ENCODE measurements at places on chromosomes 11 and 22. TPM values are rescaled to one million over a fixed set of nuclear protein-coding genes. Genes with fewer than 3 reads are reported as not detected.

DNA sequence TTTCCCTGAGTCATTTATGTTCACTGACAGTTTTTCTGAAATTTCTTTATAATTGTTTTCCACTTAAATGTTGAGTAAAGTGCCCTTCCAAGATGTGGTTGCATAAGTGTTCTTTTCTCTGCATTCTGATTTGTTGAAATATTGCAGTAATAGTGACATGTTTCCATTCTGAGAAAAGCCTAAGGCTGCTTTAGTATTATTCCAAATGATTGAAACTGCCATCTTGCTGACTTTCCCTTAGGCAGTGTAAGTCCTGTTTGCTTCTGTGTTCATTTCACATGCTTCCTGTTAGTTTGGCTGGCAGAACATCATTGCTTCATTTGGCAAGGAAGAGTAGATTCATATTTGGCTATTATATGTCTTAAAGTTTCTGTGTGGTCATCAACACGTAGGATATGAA, 146.5 kb downstream of the ELP4 start:
- DNase-seq: no peak

DNA sequence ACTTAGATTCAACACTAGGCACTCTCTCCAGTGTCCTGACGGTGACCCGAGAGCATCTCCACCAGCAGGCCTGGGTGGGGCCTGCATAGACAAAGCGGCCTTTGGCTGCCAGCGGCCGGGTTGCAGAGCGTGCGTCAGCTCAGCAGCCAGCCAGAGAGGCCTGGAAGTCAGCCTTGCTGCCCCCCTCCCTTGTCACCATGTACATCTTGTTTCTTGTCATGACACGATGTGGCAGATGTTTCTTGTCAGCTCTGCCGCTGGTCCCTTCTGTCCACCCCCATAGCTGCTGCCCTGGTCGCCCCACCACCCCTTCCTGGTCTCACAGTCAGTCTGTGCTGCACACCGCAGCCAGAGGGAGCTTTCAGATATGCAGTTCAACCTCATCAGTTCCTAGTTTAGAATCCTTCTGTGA, 33.1 kb upstream of the CBX7 start:
- DNase-seq: no peak

DNA sequence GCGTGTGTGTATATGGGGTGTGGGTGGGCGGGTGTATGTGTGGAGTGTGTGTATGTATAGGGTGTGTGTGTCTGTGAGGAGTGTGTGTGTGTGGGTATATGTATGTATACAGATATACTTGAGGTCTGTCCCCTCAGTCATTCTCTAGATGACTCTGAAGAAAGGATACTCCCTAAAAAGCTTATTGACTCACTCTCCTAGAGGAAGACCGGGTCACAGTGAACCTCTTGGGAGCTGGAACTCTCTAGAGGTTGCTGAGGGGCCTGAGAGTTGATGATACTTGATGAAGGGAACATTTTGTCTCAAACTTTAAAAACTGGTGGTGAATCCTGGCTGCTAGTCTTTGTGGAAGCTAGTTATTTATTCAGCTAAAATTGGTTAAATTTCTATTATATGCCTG, 15.1 kb downstream of the STX3 start:
- no peak for DNase-seq

- no peak for DNase-seq
Observed at GRCh38 chr11:7485186-7486097, at the start of gene OLFML1. OLFML1 (plus strand) TSS chr11:7485506; CDS start chr11:7485876, 370 bp downstream.

DNA sequence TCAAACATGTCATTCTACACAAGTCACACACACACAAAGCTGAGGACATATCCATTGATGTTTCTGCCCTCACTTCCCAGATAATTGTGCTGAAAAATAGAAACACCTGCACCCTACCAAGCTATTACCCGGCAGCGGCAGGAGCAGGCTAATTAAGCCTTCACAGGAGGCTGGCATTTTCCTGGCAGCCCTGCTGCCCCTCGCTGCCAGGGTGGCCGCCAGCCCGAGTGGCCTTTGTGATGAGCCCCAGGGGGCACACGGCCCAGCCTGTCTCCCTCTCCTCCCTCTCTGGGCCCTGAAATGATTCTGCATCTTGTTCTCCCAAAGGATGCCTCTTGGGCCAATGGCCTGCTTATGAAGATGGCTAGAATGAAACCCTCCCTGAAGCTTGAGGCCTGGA, 76.2 kb upstream of the TP53I11 start:
- DNase-seq: no peak

DNA sequence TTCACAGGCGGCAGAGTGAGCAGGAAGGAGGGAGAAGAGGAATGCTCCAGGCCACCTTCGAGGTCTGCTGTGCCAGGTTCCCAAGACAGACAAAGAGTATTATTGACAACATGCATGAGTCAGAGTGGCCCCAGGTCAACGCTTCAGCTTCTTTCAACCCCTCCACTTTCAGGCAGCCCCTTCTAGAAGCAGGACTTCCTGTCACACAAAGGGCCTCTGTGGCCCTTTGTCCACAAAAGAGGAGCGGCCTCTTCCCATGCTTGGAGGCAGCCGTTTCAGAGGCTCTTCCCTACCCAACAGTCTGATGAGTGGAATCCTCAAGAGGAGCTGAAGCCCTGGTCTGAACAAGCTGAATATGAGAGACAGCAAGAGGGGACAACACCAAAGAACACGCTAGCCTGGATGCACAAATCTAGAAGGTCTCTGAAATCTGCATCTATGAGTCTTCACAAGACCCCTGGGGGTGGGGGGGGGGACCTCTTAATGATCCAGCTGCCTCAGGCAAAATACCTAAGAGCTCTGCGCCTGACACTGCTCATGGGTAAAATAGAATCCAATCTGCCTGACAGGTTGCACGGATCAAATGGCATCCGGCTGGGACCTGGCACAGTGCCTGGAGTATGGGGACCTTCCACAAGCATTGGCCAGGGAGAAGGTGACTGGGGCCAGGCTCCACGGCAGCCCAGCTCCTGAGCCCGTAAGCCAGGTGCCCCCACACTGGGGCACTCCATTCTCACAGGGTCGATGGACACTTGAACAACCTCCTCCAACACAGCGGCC, 67.5 kb downstream of the PACSIN2 start:
- no peak for DNase-seq

GRCh38 chr11:95100191-95100648, 10.6 kb downstream of the ENDOD1 start:
- no peak for DNase-seq

DNA sequence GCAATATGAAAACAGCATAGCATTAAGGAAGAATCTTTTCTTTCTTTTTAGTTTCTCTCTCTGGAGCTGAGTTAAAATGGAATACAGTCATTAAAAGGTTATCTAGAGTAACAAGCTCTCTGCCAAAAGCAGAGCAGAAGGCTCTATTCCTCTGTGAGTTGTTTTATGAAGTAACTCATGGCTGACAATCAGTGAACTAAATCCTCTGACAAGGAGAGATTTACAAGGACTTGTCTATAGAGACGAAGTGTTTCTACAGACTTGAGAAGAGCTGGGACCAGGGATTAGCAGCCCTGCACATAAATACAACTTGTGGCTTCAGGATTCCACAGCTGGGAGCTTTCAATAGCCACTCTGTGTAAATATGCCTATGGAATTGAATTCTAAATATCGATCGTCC, 192.5 kb upstream of the RAG2 start:
- no peak for DNase-seq

GRCh38 chr11:67054836-67055523, 1.7 kb upstream of the RHOD start:
- no peak for DNase-seq

GRCh38 chr11:94907226-94907625, 66.1 kb downstream of the CWC15 start:
- DNase-seq: no peak

DNA sequence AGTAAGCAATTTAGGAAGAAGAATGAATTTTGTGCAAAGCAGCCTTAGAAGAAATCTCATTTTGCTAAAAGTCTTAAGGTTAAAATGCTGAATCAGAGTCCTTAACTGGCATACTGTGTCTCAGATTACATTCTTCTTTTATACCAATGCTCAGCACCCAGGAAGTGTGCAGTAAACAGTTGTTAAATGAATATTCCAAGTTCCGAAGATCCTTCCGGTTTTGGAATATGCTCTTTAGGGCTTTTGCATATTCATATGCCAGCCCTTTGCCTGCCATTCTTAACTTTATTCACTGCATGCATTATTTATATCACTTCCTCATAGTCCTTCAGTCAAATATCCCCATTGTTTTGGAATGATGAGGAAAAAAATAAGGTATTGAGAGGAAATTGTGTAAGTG, 242.0 kb downstream of the DDX10 start:
- DNase-seq: no peak

DNA sequence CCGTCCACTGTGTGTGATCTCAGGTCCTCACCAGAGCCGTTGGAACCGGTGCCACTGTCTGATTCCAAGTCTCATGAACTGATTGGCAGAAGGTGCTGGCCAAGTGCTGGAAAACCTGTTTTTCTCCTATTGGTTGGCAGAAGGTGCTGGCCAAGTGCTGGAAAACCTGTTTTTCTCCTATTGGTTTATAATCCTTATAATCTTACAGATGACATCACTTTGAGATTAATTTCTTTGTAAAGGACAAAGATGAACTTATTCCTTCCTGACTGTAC, 1106.3 kb downstream of the BRD1 start:
- no peak for DNase-seq

NXPE2 gene
- not detected for total RNA-seq
